Bronchial epithelial cell (primary cell): ENCODE measurements at places on chromosomes 6 and 20. TPM values are rescaled to one million over a fixed set of nuclear protein-coding genes. Genes with fewer than 3 reads are reported as not detected.

SYNDIG1 gene
- total RNA-seq = not detected in 2 replicates

BNIP5 gene
- not detected in 2 replicates for total RNA-seq

TOX2 gene
- total RNA-seq = not detected in 2 replicates

SLC17A1 gene
- total RNA-seq = not detected in 2 replicates

OGFRL1 gene
- 10.0 and 20.4 TPM in 2 replicates for total RNA-seq

FOXA2 gene
- 5.1 and 6.8 TPM in 2 replicates for total RNA-seq

RNF8 gene
- total RNA-seq = 20.8 and 29.2 TPM in 2 replicates

IP6K3 gene
- under 0.01 and 0.13 TPM in 2 replicates for total RNA-seq

PRKN gene
- 0.79 and 1.5 TPM in 2 replicates for total RNA-seq

VWA7 gene
- 0.26 and 1.4 TPM in 2 replicates for total RNA-seq

STX11 gene
- total RNA-seq = 0.26 and 0.51 TPM in 2 replicates

PCK1 gene
- not detected in 2 replicates for total RNA-seq

SPDEF gene
- total RNA-seq = 2.4 and 5.0 TPM in 2 replicates

PARD6B gene
- 8.2 and 12.4 TPM in 2 replicates for total RNA-seq

CALHM5 gene
- total RNA-seq = under 0.01 TPM in 1 of 2 replicates, not detected in the other

SIRPG gene
- total RNA-seq = not detected in 2 replicates

COL19A1 gene
- not detected in 2 replicates for total RNA-seq

LAMA5 gene
- total RNA-seq = 61.6 and 99.5 TPM in 2 replicates

HLA-DQB1 gene
- 1.4 TPM in 1 of 2 replicates, not detected in the other for total RNA-seq

WFDC10A gene
- not detected in 2 replicates for total RNA-seq

GHRH gene
- not detected in 2 replicates for total RNA-seq

DEFB116 gene
- not detected in 2 replicates for total RNA-seq

NOX3 gene
- not detected in 2 replicates for total RNA-seq

CPXM1 gene
- not detected in 2 replicates for total RNA-seq

PDCD2 gene
- 40.1 and 55.0 TPM in 2 replicates for total RNA-seq

APOM gene
- total RNA-seq = 0.26 and 0.53 TPM in 2 replicates

SLC35D3 gene
- total RNA-seq = under 0.01 TPM in 1 of 2 replicates, not detected in the other

OR2B6 gene
- total RNA-seq = not detected in 2 replicates

LY6G6C gene
- 0.38 TPM in 1 of 2 replicates, not detected in the other for total RNA-seq

ADGB gene
- not detected in 2 replicates for total RNA-seq

OTOR gene
- total RNA-seq = not detected in 2 replicates

SAMD3 gene
- not detected in 2 replicates for total RNA-seq

CDYL gene
- 46.1 and 50.7 TPM in 2 replicates for total RNA-seq

SCRT2 gene
- total RNA-seq = not detected in 2 replicates

DACT2 gene
- 0.26 and 1.3 TPM in 2 replicates for total RNA-seq

PRDM1 gene
- 5.3 and 9.6 TPM in 2 replicates for total RNA-seq

HMGCLL1 gene
- not detected in 2 replicates for total RNA-seq

CST5 gene
- total RNA-seq = not detected in 2 replicates

DEFB110 gene
- total RNA-seq = not detected in 2 replicates

SGK1 gene
- total RNA-seq = 13.4 and 73.4 TPM in 2 replicates

HCK gene
- under 0.01 and 0.13 TPM in 2 replicates for total RNA-seq

LRRC73 gene
- 0.13 and 0.26 TPM in 2 replicates for total RNA-seq

EDN1 gene
- 2.9 and 9.7 TPM in 2 replicates for total RNA-seq

RNF114 gene
- total RNA-seq = 28.2 and 67.1 TPM in 2 replicates

NOL7 gene
- 83.5 and 108 TPM in 2 replicates for total RNA-seq

ZSCAN23 gene
- total RNA-seq = 2.4 and 2.8 TPM in 2 replicates

PDYN gene
- not detected in 2 replicates for total RNA-seq

OR12D3 gene
- not detected in 2 replicates for total RNA-seq

LGSN gene
- total RNA-seq = under 0.01 TPM in 2 replicates

EEF1A2 gene
- total RNA-seq = 1.1 and 1.9 TPM in 2 replicates

RPP40 gene
- 7.7 and 10.3 TPM in 2 replicates for total RNA-seq

TMEM244 gene
- total RNA-seq = not detected in 2 replicates

COL9A1 gene
- total RNA-seq = not detected in 2 replicates

TMC2 gene
- total RNA-seq = not detected in 2 replicates
